ENCODE measurements at places on chromosomes 1 and 21. TPM values are rescaled to one million over a fixed set of nuclear protein-coding genes. Genes with fewer than 3 reads are reported as not detected.

GRCh38 chr1:203649999-203650836 is 23.6 kb downstream of the ATP2B4 start:
- peak overlapping the region; percentile 70 for H3K27ac ChIP-seq
- H3K27me3 ChIP-seq, result no peaks in the 10 kb centered on the region
- peak overlapping the region; percentile 48 for H3K4me3 ChIP-seq
- H3K4me1 ChIP-seq, result peaks cover 76% of the 10 kb centered on the region
- H3K36me3 ChIP-seq, result peaks cover 4% of the 10 kb centered on the region
- DNase-seq, result peak; percentile 74

- H3K4me3 ChIP-seq, result no peak overlapping the region
These were observed 415 bp upstream of the LAD1 start for GRCh38 chr1:201399352-201400126.

- H3K4me1 ChIP-seq, result peaks cover 6% of the 10 kb centered on the region
- peaks cover 30% of the 10 kb centered on the region for H3K27me3 ChIP-seq
- no peak overlapping the region for H3K27ac ChIP-seq
- no peak overlapping the region for H3K4me3 ChIP-seq
- DNase-seq, result peak; percentile 4
These were observed 13.4 kb upstream of the SLC6A17 start for GRCh38 chr1:110136911-110137310.

DNA sequence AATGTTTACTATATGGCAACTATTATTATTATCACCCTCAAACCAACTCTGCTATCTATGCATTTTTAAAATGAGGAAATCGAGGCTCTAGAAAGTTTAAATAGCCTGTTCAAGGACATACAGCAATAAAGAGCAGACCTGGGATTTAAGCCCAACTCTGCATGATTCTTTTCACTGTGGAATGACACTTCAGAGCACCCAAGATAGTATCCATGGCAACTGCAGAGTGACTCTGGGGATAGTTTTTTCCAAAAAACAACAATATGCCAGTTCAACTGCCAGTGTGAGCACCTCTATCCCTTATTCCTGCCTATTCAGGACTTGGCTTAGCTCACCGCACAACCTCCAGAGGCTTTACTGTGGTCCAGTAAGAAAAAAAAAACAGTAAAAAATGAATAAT is 293.9 kb downstream of the BRINP2 start:
- H3K27ac ChIP-seq, result no peak overlapping the region
- no peak overlapping the region for H3K4me3 ChIP-seq
- no peak for DNase-seq
- H3K36me3 ChIP-seq, result no peaks in the 10 kb centered on the region
- H3K4me1 ChIP-seq, result no peaks in the 10 kb centered on the region

DNA sequence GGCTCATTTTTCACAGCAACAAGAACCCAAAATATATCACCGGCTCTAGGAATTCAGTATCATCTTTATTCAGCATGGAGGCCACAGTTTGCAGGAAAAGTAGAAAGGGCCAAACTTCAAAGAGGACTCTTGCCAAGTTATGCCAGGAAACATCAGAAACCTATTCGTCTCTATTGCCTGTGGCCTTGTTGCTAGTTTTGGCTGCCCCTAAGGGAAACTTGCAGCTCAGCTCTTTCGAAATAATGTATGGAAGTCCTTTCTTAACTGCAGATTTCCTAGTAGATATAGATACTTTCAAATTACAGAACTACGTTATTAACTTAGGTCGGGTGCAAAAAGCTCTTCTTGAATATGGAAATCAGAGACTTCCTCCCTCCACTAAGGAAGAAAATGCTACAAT is 4.2 kb upstream of the NENF start:
- H3K4me1 ChIP-seq, result peaks cover 9% of the 10 kb centered on the region
- DNase-seq, result no peak
- H3K27me3 ChIP-seq, result no peaks in the 10 kb centered on the region
- H3K27ac ChIP-seq, result no peak overlapping the region

GRCh38 chr1:78464449-78464891 is 26.3 kb upstream of the PTGFR start:
- no peaks in the 10 kb centered on the region for H3K27me3 ChIP-seq
- no peak for DNase-seq
- H3K36me3 ChIP-seq, result no peaks in the 10 kb centered on the region
- no peak overlapping the region for H3K4me3 ChIP-seq
- H3K4me1 ChIP-seq, result no peaks in the 10 kb centered on the region

TDRD5 gene
- not detected for total RNA-seq

CYP4Z1 gene
- not detected for total RNA-seq

DNA sequence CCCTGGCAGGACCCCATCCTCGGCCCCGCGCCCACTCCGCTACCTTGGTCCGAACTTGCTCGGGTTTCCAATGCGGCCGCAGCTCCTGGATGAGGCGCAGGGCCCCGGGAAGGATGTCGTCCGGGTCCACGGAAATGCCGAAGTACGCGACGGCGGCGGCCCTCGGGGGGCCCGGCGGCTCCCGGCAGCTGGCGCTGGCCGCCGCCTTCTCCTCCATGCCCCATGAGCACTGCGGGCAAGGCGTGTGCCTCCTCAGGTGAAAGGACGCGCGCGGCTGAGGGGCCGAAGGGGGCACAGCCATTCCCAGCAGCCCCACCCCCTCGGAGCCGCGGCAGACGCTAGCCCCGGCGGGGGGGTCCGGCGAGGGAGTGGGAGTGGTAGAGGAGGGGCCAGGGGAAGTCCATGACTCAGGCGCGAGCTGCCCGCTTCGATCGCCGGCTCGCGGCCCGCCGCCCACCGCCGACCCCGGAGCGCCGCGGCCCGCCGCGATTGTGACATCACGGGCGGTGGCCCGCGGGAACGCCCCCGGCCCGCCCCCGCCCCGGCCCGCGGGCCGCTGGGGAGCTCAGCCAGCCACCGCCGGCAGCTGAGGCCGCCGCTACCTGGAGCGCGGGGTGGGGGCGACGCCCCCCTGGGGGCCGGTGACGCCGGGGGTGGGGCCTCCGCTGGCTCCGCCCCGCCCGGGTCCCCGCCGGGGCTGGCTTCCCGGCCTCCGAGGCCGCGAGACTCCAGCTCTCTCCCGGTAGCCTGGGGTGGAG is at the start of gene ETNK2:
Gene ETNK2, minus strand, starts transcription at position 493 of the 758 bp plus-strand sequence. Its CDS starts 192 bp downstream, at position 301.
- no peaks in the 10 kb centered on the region for H3K36me3 ChIP-seq
- peaks cover 18% of the 10 kb centered on the region for H3K4me1 ChIP-seq
- peak within 1 kb of the TSS; percentile 65 for H3K4me3 ChIP-seq
- peak; percentile 47 for DNase-seq
- no peak within 1 kb of the TSS for H3K27ac ChIP-seq

GRCh38 chr1:240190881-240191401 is 99.3 kb downstream of the FMN2 start:
- H3K36me3 ChIP-seq, result no peaks in the 10 kb centered on the region
- no peak for DNase-seq
- no peak overlapping the region for H3K27ac ChIP-seq
- H3K4me1 ChIP-seq, result no peaks in the 10 kb centered on the region
- no peaks in the 10 kb centered on the region for H3K27me3 ChIP-seq
- no peak overlapping the region for H3K4me3 ChIP-seq

C8A gene
- total RNA-seq, result not detected

- H3K27ac ChIP-seq, result no peak overlapping the region
- no peak for DNase-seq
- H3K4me1 ChIP-seq, result no peaks in the 10 kb centered on the region
- H3K27me3 ChIP-seq, result no peaks in the 10 kb centered on the region
- H3K36me3 ChIP-seq, result no peaks in the 10 kb centered on the region
These were observed 148.9 kb upstream of the VANGL1 start for GRCh38 chr1:115492880-115493279.

- no peak for DNase-seq
- peaks cover 74% of the 10 kb centered on the region for H3K36me3 ChIP-seq
- H3K27me3 ChIP-seq, result no peaks in the 10 kb centered on the region
- no peak overlapping the region for H3K27ac ChIP-seq
- H3K4me3 ChIP-seq, result no peak overlapping the region
- no peaks in the 10 kb centered on the region for H3K4me1 ChIP-seq
These were observed 17.4 kb downstream of the ZNF326 start for GRCh38 chr1:90012300-90012699.

RNU1-2 gene
- total RNA-seq, result 4,982 TPM

DNA sequence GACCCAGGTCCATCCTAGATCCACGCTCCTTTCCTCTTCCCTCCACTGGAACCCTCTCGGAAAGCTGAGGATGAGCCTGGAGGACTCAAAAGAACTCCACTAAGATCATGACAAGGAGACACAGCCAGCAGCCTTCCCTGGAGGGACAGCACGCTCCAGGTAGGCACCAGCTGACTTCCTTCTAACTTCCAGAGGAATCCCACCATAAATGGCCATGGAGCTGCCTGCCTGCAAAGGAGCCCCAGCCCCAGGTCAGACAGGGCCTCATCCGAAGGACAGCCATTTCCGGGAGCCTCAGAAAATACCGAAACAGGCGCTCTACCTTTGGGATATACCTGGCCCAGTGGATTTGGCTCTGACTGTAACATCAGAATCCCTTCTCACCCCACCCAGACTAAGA is 4.1 kb downstream of the SH3BP5L start:
- peaks cover 52% of the 10 kb centered on the region for H3K36me3 ChIP-seq
- no peaks in the 10 kb centered on the region for H3K27me3 ChIP-seq
- no peak overlapping the region for H3K27ac ChIP-seq
- H3K4me3 ChIP-seq, result no peak overlapping the region
- no peak for DNase-seq

DLGAP3 gene
- total RNA-seq, result 0.34 TPM

- H3K27me3 ChIP-seq, result no peaks in the 10 kb centered on the region
- no peaks in the 10 kb centered on the region for H3K4me1 ChIP-seq
- no peaks in the 10 kb centered on the region for H3K36me3 ChIP-seq
- no peak overlapping the region for H3K4me3 ChIP-seq
- H3K27ac ChIP-seq, result no peak overlapping the region
- no peak for DNase-seq
These were observed 40.5 kb upstream of the KRTAP19-8 start for GRCh38 chr21:31078796-31079195.

SIPA1L2 gene
- total RNA-seq, result 1.9 TPM

DNA sequence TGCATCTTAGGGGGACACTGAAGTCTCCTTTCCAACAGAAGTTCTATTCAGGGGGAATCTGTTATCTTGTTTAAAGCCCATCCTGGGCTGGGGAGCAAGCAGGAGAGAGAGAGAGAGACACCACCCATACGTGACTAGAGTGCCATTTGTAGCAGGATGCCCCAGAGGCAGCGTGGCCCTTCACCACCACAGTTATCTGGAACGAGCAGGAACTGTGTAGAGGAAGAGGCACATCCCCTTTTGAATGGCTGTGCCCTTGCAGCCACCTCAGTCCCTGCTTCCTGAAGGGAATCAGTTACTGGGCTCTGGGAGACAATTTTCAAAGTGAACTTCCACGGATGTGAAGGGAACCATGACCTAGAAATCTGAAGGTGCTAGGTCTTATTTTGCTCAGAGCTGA is 19.4 kb upstream of the LAMTOR5 start:
- no peaks in the 10 kb centered on the region for H3K4me1 ChIP-seq
- H3K27ac ChIP-seq, result no peak overlapping the region
- H3K27me3 ChIP-seq, result peaks cover 3% of the 10 kb centered on the region
- no peaks in the 10 kb centered on the region for H3K36me3 ChIP-seq
- H3K4me3 ChIP-seq, result no peak overlapping the region

DNA sequence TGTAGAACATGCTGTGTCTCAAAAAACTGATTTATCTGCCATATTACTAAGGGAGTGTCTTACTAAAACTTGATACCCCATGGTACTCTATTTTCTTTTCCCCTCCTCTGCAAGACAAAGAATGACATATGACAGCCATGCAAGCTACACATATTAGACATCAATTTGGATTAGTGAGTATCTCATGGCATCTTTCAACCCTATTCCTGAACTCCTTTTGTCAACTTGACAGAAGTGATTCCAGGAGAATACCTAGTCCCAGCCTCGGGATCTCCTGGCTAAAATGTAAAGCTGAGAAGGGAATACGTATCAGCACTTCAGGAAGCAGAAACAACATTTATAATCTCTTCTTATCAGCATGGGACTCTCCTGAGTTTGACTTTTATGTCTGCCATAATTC is 43.7 kb downstream of the ADGRL2 start:
- DNase-seq, result no peak
- no peak overlapping the region for H3K27ac ChIP-seq
- no peaks in the 10 kb centered on the region for H3K27me3 ChIP-seq
- H3K4me3 ChIP-seq, result no peak overlapping the region

CLDN17 gene
- not detected for total RNA-seq

DNA sequence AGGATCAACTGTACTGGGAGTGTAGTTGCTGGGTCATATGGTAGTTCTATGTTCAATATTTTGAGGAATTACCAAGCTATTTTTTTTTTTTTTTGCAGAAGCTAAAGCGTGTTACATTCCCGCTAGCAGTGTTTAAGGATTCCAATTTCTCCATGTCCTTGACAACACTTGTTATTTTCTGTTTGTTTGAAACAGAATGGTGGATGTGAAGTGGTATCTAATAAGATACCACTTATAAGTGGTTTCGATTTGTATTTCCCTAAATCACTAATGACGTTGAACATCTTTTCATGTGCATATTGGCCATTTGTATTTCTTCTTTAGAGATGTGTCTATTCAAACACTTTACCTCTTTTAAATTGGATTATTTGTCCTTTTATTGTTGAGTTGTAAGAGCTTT is 112.2 kb downstream of the DISP1 start:
- H3K27me3 ChIP-seq, result no peaks in the 10 kb centered on the region
- H3K4me1 ChIP-seq, result no peaks in the 10 kb centered on the region
- no peak overlapping the region for H3K27ac ChIP-seq
- H3K4me3 ChIP-seq, result no peak overlapping the region
- no peak for DNase-seq
- H3K36me3 ChIP-seq, result no peaks in the 10 kb centered on the region

RNPC3 gene
- 48.6 TPM for total RNA-seq

DNA sequence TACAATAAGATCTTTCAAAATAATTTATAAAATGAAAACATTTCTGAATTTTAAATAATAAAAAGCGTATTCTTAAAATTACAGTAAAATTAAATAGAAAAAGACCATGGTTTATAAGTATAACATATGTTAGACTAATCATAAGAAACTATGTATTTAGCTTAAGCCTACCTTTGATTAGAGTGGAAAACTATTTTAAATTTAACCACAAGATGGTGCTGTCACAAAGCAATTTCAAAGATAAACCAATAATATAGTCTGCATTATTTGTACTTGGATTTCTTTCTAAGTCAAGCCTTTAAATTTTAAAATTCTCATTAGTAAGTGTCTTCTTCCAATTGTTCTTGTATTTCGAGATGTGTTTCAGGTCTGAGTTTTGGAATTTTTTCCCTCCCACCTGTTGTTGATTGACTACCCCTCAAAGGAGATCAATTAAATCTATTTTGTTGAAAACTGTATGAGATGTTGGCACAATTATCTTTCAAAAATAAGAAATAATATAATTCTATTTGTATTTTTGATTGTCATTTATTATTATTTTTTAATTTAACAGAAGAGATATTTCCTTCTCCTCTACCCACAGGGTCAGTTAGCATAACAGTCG is 459.8 kb downstream of the KCNT2 start:
- no peaks in the 10 kb centered on the region for H3K4me1 ChIP-seq
- no peak overlapping the region for H3K4me3 ChIP-seq
- H3K27me3 ChIP-seq, result no peaks in the 10 kb centered on the region
- H3K36me3 ChIP-seq, result no peaks in the 10 kb centered on the region
- no peak for DNase-seq

SPATA21 gene
- not detected for total RNA-seq

GRCh38 chr1:8396786-8397406 is 79.0 kb downstream of the SLC45A1 start:
- no peak for DNase-seq
- H3K4me3 ChIP-seq, result no peak overlapping the region
- H3K36me3 ChIP-seq, result peaks cover 35% of the 10 kb centered on the region
- peaks cover 52% of the 10 kb centered on the region for H3K4me1 ChIP-seq
- no peaks in the 10 kb centered on the region for H3K27me3 ChIP-seq

Data from CD4-positive, alpha-beta T cell (primary cell).